Glomerular endothelial cell (primary cell): ENCODE measurements at places on chromosomes 1 and 21. TPM values are rescaled to one million over a fixed set of nuclear protein-coding genes. Genes with fewer than 3 reads are reported as not detected.

- no peak for DNase-seq
These were observed 23.2 kb upstream of the CHIT1 start for GRCh38 chr1:203252678-203253077.

DNA sequence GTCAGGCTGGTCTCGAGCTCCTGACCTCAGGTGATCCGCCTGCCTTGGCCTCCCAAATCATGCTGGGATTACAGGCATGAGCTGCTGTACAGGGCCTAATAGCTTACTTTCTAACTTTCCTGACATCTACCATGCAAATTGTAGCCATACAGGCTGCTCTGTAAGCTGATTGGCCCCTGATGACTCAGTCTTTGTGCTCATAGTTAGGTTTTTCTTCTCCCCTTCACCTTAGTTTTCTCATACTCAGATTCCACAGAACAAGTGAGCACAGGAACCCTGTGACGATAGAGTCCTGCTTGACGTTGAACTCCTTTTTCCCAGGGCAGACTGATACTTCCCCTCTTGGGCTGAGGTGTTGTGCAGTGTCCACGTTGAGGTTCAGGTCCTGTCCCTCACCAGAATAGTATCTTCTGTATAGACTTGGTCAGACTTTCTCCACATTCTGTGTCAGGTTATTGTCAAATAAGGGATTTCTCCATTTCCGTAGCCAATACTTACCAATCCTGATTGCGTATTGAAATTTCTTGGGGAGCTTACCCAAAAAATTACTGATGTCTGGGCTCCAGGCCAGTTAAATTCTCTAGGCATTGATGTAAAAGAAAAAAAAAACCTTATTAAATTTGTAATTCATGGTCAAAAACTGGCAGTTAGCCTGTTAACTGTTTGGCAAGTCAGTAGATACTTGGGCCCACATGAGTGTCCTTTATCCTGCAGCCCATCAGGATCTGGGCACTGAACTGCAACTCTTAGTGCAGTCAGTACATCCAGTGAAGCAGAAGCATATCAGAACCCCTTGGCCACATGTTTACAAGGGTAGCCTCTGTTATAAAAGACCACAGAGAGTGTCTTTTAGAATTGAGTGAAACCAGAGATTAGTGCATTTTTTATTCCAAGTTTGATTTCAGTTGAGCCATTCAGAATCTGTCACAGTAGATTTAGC, 118.2 kb downstream of the DYRK1A start:
- DNase-seq: no peak

GRCh38 chr1:199585392-199585791, 442.1 kb upstream of the NR5A2 start:
- no peak for DNase-seq

- DNase-seq: no peak
These were observed 213.7 kb downstream of the KCNH1 start for GRCh38 chr1:210920258-210920657.

The IFNLR1 gene
- 0.39 and 0.41 TPM in 2 replicates for total RNA-seq
